ENCODE measurements at places on chromosomes 2 and 18. TPM values are rescaled to one million over a fixed set of nuclear protein-coding genes. Genes with fewer than 3 reads are reported as not detected.

The PSMA8 gene
- total RNA-seq, result not detected

The MYOM1 gene
- 8.1 TPM for total RNA-seq

The MEP1B gene
- 0.25 TPM for total RNA-seq

The C1GALT1C1L gene
- not detected for total RNA-seq

The CYP27C1 gene
- not detected for total RNA-seq

The NPHP1 gene
- 1.9 TPM for total RNA-seq

The GCG gene
- total RNA-seq, result not detected

The SIX3 gene
- not detected for total RNA-seq

The UGT1A4 gene
- not detected for total RNA-seq

The NEMP2 gene
- 1.6 TPM for total RNA-seq

The SLC35F6 gene
- 15.7 TPM for total RNA-seq

The RPRM gene
- not detected for total RNA-seq

The ASB3 gene
- 30.3 TPM for total RNA-seq

The ACTG2 gene
- not detected for total RNA-seq

The ASXL3 gene
- total RNA-seq, result under 0.01 TPM

The SNTG2 gene
- not detected for total RNA-seq

Measured in bladder microvascular endothelial cell (primary cell).